ENCODE measurements at places on chromosomes 16 and 17. TPM values are rescaled to one million over a fixed set of nuclear protein-coding genes. Genes with fewer than 3 reads are reported as not detected.
A peak's percentile ranks its signal among the peaks of the same experiment; 100 is the strongest.

- DNase-seq, result peak; percentile 43
Observed at GRCh38 chr17:16911141-16911937, 60.6 kb downstream of the TNFRSF13B start.

GRCh38 chr17:76738468-76738850, 540 bp downstream of the MFSD11 start:
- DNase-seq, result peak; percentile 46

GRCh38 chr16:7744546-7745264, 412.1 kb downstream of the RBFOX1 start:
- no peak for DNase-seq

- no peak for DNase-seq
Observed at GRCh38 chr17:73228748-73229236, 32.9 kb downstream of the CPSF4L start.

SULT1A4 gene
- total RNA-seq, result 18.8 TPM

PPP1R27 gene
- not detected for total RNA-seq

PLXDC1 gene
- total RNA-seq, result 11.1 TPM

SOCS1 gene
- total RNA-seq, result 21.8 TPM

TMEM106A gene
- total RNA-seq, result 18.1 TPM
